ENCODE measurements at places on chromosomes 6 and 20.

- no peak for DNase-seq
Observed at GRCh38 chr20:10357974-10358373, 76.0 kb downstream of the MKKS start.

DNA sequence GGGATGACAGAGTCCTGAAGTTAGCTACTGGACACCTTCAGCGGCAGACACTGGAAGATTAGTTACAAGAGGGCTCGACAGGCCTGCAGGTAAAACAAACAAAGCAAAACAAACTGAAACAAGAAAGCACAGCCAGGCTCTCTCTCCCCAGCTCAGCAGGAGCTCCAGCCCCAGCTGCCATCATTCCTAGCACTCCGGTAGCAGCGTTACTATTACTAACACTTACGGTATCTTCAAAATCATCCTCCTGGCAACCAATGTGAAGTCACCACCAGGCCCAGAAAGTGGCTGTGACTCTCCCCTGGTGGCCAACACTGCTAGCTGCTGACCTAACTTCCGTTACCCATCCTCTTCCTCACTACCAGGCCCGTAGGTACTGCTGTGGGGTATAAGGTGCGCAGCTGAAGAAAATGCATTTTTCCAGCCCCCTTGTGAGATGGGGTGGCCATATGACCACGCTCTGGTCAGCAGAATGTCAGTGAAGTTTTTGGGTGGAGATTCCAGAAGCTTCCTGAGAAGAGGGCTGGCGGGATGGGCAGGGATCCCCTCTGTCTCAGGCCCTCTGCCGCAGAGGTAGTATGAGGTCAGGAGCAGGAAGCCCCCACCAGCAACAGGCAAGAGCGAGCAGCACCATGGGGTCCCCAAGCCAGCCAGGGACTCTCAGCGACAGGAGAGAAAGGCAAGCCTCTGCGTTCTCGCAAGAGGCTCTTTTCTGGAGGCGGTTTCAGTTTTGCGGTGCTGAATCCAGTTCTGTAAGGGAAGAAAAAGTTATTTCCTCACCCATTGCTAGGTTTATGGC lies 37.4 kb upstream of the TBXT start:
- DNase-seq: no peak

GRCh38 chr20:54223285-54223684 lies 15.4 kb downstream of the PFDN4 start:
- DNase-seq: no peak

DNA sequence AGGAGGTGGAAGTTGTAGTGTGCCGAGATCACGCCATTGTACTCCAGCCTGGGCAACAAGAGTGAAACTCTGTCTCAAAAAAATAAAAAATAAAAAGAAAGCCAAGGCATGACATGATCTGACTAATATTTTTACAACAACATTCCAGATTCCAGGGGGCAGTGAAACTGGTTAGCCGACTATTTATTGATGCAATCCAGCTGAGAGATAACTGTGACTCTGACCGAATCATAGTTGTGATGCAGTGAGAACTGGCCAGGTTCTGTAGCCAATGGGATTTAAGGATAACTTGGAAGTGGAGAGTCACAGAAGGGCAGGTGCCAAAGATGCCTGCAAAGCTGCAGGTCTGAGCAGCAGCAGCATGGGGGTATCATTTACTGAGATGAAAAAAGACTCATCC lies 82.9 kb upstream of the TSHZ2 start:
- DNase-seq: no peak

- DNase-seq: no peak
Observed at GRCh38 chr20:45867819-45868176, 10.4 kb downstream of the ZSWIM3 start.

DNA sequence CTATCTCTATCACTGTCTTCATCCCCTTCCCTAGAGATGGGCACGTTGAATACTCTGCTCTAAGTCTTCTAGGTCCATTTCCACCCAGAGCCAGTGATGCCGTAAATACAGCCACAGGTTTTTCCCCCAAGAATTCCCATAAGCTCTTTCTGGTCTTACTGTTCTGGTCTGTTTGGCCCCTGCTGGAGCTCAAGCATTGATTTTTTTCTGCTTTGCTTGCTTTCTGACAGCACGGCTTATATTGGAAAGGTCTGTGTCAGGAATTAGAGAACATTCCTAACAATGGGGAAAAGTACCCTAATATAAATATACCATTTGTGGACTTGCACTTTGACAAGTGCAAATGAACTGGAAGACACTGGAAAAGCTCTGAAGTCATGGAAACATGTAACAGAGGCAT lies 302.6 kb downstream of the TSHZ2 start:
- no peak for DNase-seq

DNA sequence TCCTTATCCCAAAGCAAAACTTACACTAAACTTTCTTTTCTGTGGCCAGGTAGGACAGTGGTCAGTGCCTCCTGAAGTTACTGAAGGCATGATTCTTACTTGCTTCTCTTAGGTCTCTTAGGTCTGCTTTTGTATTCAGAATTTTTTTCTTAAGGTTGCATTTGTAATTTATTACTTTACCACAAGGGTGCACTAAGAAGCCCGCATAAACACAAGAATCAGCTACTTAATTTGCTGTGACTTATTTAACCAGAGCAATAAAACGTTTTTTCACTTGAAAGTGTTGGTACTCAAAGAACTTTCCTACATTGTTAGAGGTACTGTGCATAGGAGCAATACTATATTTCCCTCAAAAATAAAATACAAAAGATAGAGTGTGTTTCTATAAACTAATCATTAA lies 75.4 kb upstream of the LAMA2 start:
- peak; percentile 2 for DNase-seq

DNA sequence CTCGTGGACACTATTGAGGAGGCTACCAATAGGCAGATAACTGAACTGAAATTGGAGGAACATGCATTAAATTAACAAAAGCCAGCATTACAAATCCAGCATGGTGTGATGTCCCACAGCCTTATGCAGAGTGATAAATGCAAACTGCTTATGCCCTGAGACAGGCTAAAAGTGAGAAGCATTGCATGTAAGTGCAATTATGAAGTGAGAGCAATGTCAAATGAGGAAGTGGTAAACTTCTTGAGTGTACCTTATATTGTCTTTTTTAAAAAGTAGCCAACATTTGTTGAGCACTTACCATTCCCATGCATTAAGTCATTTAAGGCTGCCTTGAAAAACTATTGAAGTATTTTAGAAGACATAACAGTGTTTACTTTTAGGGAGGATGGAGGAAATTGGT lies 212.2 kb downstream of the TBC1D7 start:
- DNase-seq: no peak

DNA sequence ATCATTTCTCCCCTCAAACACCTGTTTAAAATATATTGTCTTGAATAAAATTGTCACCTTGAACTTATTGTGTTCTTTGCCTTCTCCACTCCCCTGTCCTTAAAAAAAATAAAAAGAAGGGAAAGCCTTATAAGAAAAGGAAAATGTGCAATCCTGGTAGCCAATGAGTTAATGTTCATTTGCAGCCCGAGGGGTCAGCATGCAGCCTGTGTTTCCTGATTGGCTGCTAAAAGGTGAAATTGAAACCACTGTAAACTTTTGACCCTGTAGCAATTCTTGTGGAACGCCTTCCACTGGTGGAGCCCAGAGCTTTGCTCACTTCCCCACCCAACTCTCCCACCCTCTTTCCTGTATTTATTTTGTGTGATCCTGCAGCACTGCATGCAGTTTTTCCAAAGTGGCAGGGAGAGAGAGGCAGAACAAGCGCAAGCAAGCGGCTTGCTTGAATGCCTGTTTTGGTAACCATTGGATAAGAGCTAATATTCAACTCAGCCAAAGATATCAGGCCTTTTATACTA lies 74.9 kb downstream of the NCOA3 start:
- DNase-seq: peak; percentile 28

GRCh38 chr6:108699290-108700041 lies 138.7 kb downstream of the FOXO3 start:
- DNase-seq: no peak

GRCh38 chr20:15265581-15266309 lies 928.3 kb upstream of the FLRT3 start:
- no peak for DNase-seq

DNA sequence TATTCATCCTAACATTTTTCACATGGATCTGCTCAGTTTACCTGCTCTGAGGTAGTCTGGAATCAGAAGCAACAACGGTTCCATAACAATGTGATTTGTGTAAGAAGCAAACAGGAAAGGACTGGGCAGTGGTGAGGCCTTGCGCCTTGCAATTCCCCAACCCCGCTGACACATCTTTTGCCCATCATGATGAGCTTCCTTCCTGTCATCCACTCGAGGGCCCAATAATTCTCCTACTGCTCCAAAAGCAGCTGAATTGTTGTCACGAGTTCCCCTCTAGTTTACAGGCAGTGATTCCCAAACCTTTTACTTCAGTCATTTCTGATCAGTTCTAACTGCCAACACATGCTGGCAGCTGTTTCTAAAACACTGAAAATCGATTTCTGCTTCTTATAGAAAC lies 22.9 kb downstream of the STX7 start:
- no peak for DNase-seq

DNA sequence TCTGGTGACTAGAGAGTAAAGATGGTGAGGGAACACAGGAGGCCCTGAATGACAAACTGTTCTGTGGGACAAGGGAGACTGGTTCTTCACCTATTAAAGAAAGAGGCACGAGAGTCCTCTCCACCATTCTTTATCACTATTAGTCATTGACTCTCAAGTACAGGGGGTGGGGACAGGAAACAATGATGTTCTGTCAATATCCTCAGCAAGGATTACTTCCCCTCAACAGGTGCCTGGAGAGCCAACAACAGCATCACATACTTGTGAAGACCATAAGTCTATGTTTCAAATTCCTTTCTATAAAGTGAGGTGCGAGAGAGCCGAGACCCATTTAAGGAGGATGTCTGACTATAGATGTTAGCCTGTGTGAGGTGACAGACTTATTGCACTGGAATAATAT lies 72.4 kb upstream of the TBC1D7 start:
- DNase-seq: no peak

- no peak for DNase-seq
Observed at GRCh38 chr6:43965628-43966373, 161.5 kb downstream of the MRPL14 start.

- DNase-seq: no peak
Observed at GRCh38 chr20:62815066-62815991, 1.5 kb upstream of the COL9A3 start.

DNA sequence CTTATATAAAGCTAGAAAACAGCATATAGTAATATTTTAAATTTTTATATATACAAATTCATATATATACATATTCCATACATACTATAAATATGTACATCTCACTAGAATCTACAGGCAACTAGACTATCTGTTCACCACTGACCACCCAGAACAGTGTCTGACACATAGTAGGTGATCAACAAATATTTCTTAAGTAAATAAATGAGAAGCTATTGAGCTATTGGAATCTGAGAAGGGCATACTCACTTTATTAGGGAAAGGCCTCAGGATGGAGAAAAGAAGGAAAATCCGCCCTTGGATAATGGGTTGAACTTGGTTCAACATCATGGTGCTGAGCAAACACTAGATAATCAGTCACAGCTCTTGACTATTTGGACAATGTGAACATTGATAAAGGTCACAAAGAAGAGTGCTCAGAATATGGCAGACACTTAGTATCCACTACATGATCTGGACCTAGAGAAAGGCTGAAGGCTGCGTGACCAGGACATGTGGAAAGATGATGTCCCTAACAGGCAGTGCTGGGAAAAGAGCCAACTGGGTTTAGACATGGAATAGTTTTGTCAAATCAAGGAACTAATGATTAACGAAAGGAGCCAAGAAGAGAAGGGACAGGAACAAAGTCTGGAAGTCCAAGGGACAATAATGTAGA lies 186.1 kb downstream of the TASP1 start:
- DNase-seq: no peak

DNA sequence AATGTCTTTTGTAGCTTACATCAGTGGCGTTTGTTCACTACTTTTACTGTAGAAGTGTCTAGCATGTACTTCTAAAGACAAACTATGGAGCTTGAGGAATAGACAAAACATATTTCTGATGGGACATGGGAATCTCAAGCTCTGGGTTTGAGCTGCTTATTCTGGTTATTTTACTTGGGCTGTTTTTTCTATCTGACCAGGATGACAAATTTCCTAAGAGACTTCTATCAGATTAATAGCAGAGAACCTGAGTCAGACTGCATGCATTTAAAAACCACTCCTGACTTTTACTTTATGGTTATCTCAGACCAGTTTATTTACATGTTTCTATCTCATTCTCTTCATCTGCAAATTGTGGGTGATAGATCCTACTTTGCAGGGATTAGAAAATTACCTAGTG lies 1282.3 kb upstream of the GJE1 start:
- DNase-seq: no peak

GRCh38 chr6:13260831-13261230 lies 67.5 kb downstream of the TBC1D7 start:
- no peak for DNase-seq

- DNase-seq: no peak
Observed at GRCh38 chr6:34065466-34066217, 80.2 kb downstream of the GRM4 start.

GRCh38 chr6:97109444-97109843 lies 173.6 kb downstream of the MMS22L start:
- DNase-seq: no peak

- DNase-seq: peak; percentile 79
Observed at GRCh38 chr20:45138561-45139300, 14.5 kb upstream of the WFDC12 start.

- no peak for DNase-seq
Observed at GRCh38 chr6:149950423-149950822, 8.6 kb downstream of the ULBP2 start.

GRCh38 chr6:89433252-89434149 lies 549 bp downstream of the ANKRD6 start:
- peak; percentile 20 for DNase-seq

- no peak for DNase-seq
Observed at GRCh38 chr20:8602389-8603116, 466.3 kb upstream of the PLCB4 start.

Data from erythroblast (primary cell).